ENCODE measurements at places on chromosomes 5 and 9.

GRCh38 chr5:113875096-113875495, 361.6 kb downstream of the YTHDC2 start:
- DNase-seq, result no peak

DNA sequence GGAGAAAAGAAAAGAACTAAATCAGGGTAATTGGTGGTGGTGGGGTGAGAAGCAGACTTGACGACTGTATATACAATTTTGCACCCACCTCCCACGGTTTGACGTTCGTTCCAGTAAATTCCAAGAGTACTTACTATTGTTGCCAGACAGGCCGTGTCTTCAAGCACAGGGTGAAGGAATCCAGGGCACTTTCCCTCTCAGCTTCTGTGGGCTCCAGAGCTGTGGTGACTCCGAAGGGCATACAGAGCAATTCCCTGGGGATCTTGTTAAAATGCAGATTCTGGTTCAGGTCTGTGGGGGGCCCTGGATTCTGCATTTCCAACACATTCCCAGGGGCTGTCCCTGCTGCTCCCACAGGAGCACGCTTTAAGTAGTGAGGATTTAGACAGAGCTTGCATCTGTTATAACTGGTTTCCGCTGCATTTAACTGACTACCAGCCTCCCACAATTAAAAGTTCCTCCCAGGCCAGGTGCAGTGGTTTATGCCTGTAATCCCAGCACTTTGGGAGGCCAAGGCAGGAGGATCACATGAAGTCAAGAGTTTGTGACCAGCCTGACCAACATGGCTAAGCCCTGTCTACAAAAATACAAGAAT, 49.3 kb upstream of the FANCC start:
- no peak for DNase-seq

GRCh38 chr9:71793386-71794105, 25.2 kb upstream of the CEMIP2 start:
- no peak for DNase-seq

DNA sequence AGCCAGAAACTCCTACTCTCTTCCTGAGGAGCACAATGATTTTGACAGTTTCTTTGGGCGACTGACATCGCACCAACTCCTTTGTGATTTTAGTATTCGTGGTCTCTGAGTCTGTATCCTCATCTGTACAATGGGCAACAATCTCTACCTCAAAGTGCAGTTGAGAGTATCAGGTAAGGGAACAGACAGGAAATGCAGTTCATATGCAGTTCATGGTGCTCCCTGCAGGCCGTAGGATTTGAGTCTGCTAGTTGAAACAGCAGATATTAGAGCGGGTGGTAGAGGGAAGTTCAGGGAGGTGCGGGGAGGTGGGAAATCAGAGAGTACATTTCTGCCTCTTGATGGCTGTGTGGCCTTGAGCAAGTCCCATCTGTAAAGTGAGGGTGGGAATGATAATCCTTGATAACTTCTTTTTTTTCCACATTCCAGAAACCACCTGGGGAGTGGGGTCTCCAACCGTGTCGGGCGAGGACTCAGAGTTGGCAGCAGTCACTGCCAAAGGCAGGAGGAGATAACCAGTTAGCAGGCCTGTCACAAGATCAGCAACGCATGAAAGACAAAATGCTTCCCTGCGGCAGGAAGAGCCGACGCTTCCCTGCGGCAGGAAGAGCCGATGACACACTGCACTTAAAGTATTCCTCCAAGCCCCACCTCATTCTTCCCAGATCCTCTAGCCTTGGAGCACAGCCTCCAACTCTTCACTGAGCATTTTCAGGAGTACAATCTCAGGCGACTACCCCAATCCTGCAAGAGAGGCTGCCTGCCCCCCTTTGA, 6.0 kb upstream of the NEK6 start:
- no peak for DNase-seq

- no peak for DNase-seq
Measured at GRCh38 chr5:154375329-154376008, 70.3 kb upstream of the SAP30L start.

- no peak for DNase-seq
Measured at GRCh38 chr5:146580237-146580636, 64.2 kb upstream of the GPR151 start.

GRCh38 chr9:132007371-132008025, 72.2 kb downstream of the MED27 start:
- DNase-seq, result no peak

All from activated naive CD4-positive, alpha-beta T cell treated with anti-CD3 and anti-CD28 coated beads, Interleukin-2, amount 50 U/mL, for 16 hours (primary cell).